ENCODE measurements at places on chromosomes 3 and 15. TPM values are rescaled to one million over a fixed set of nuclear protein-coding genes. Genes with fewer than 3 reads are reported as not detected.

GRCh38 chr3:143832433-143832832 lies 15.8 kb downstream of the SLC9A9 start:
- DNase-seq, result no peak

- peak; percentile 96 for DNase-seq
These were observed 116.0 kb downstream of the XXYLT1 start for GRCh38 chr3:195154793-195155535.

Gene RBP2
- not detected for total RNA-seq

GRCh38 chr15:62894322-62895085 lies 148.0 kb upstream of the TPM1 start:
- no peak for DNase-seq

Gene EOMES
- total RNA-seq, result not detected

Gene C2CD4A
- 0.05 TPM for total RNA-seq

GRCh38 chr15:65183865-65184159 lies 1.3 kb downstream of the CLPX start:
- no peak for DNase-seq

- DNase-seq, result no peak
These were observed 32.7 kb downstream of the TRANK1 start for GRCh38 chr3:36911990-36912804.

DNA sequence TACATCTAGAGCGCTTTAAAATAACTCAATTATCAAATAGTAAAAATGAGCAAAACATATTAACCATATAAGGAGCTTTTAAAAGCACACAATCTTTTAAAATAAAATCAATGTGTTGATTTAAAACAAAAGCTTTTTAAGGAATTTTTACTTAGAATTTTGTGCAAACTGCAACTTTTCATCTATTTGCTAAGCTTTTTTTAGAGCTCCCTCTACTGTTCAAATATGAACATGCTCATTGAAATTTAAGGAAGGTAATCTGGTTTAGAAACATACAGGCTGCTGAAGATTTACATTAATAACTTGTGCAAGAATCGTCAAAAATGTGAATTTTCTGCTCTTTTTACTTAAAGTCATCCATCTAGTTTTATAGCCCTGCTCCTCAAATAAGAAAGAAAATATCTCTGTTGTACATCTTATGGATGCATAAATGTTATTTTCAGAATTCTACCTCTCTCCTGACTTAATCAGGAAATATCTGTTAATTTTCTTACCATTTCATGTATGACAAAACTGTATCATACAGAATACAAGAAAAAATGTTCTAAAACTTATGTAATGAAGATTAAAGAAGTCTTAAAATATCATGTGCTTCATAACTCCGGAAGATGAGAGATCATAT lies 469.4 kb upstream of the ROBO2 start:
- no peak for DNase-seq

GRCh38 chr15:96171853-96172296 lies 158.6 kb upstream of the NR2F2 start:
- DNase-seq, result no peak

Gene AHSG
- not detected for total RNA-seq

Gene SCAMP5
- total RNA-seq, result 27.2 TPM

Gene SLC9C1
- not detected for total RNA-seq

Gene CELF6
- total RNA-seq, result 1.5 TPM

DNA sequence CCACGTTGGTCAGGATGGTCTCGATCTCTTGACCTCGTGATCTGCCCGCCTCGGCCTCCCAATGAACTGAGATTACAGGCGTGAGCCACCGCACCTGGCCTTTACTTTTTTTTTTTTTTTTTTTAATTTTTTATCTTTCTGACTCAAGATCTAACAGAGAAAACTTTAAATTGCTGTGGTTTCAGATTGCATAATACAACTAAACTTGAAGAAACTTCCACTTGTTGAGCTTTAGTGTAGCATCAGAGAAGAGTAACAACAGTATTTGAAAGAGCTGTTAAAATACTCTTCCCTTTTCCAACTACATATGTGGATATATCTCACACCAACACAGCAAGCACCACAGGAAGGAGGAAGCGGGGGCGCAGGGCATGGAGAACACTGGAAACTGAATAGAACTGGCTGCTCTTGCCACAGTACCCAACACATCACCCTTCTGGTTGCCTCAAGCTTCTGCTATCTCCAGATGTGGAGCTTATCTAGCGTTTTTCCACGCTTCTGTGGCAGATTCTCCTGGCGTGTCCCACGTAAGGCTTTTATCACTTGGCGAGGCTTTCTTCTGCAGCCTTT lies 45.4 kb downstream of the MAP6D1 start:
- DNase-seq, result no peak

Gene PLCH1
- not detected for total RNA-seq

Gene LIPH
- total RNA-seq, result 2.0 TPM

Gene COL6A5
- total RNA-seq, result 0.05 TPM

DNA sequence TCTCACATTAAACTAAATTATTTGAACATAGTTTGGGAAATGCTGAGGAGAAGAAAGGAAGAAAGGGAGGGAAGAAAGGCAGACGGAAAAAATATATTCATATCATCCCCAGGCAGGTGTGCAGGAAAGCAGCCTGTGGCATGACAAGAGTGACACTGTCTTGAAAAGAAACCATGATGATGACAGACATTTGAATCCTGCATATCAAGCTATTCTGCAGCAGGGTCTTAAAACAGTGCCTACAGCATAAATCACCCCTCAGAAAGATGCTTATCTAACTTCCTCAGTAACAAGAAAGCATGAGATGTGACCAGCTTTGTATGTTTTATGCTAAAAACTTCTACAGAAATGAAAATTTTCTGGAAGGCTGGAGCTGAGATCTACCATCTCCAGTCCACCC lies 144.5 kb upstream of the GRM7 start:
- DNase-seq, result no peak

Gene COPB2
- 120 TPM for total RNA-seq

DNA sequence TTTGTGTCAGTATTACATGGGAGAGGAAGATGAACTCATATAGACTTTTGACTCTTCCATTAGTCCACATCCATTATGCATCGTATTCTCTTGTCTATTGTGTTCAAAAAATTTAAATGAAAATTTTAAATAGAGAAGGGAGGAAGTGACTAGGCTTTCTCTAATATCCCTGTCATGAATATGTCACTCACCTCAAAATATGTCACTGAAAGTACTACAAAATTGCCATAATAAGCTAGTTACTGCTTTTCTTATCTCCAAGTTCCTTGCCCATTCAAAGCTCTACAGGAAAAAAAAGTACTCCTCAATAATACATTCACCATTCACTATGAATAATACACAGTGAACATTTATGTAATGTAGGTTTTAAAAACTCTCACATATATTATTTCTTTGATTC lies 22.3 kb upstream of the GHSR start:
- DNase-seq, result no peak

Gene CTXN2
- total RNA-seq, result not detected

GRCh38 chr3:12197475-12197874 lies 38.8 kb upstream of the TIMP4 start:
- DNase-seq, result no peak

Gene CLDN16
- total RNA-seq, result 2.5 TPM

- no peak for DNase-seq
These were observed 35.1 kb downstream of the EIF2AK4 start for GRCh38 chr15:39969002-39969394.

Gene GLDN
- not detected for total RNA-seq

- no peak for DNase-seq
These were observed 10.2 kb upstream of the KCNMB3 start for GRCh38 chr3:179260949-179261765.

Gene CHRFAM7A
- total RNA-seq, result 1.1 TPM

DNA sequence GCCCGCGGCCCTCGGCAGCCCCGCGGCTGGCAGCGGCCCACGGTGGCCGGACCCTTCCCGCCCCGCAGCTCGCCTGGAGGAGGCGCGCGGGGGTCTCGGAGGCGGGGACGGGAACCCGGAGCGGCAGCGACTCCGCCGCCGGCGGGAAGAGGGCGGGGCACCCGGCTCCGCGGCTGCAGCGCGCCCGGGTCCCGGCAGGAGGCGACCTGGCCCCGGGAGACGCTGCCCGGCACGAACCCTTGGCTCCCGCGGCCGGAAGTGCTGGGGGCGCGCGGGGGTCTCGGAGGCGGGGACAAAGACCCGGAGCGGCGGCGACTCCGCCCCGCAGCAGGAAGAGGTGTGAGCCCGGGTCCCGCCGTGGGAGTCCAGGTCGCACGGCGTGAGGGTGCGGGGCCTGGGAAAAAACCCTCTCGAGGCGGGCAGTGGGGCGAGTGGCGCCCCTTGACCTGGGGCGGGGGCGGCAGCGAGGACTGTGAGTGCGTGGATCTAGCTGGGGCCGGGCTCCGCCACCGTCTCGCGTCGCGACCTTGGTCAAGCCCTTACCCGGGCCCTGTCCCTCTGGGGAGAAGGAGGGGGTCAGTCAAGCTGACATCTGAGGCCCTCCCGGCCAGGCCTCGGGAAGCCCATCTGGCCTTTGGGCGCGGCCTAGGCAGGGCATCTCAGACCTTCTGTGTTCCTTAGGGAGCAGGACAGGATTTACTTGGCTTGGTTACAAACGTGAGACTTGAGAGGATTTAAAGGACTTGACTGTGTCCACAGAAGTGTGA lies at the start of gene CIB2:
Gene CIB2 (minus strand): TSS at position 151 of the 767 bp plus-strand sequence. CDS start 230 bp downstream, outside the sequence.
- DNase-seq, result no peak

DNA sequence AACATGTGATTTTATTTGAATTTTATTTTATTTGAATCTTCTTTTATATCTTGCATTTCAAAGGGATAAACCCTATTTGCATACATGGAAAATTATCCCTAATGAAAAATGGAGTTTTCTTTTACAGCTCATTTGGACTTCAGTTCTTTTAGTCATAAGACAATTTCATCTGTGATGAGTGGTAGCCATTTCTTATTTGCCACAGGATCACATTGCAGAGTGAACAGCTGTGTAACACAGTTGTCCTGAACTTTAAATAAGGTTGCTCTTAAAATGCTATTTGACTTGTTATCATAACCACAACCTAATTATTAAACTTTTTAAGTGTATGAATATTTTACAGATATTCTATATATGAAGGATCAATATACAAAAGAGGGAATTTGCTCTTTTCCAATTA lies 221.7 kb upstream of the ROPN1 start:
- DNase-seq, result no peak

DNA sequence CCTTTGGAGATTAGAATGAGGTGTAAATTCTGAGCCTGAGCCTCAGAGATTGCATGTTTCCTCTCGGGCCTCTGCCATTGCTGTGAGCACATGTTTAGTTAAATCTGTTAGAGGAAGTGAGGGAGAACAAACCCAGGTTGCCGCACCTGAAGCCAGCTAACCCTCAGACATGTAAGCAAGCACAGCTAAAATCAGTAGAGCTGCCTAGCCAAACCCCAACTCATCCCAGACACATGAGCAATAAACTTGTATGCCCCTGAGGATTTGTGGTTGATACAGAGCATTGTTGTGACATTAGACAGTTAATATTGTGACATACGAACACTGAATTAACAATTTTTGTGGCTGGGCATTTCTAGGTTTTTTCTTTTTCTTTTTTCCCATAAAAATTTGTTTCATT lies 41.9 kb downstream of the NMD3 start:
- DNase-seq, result no peak

Gene GALNT15
- total RNA-seq, result 25.1 TPM

DNA sequence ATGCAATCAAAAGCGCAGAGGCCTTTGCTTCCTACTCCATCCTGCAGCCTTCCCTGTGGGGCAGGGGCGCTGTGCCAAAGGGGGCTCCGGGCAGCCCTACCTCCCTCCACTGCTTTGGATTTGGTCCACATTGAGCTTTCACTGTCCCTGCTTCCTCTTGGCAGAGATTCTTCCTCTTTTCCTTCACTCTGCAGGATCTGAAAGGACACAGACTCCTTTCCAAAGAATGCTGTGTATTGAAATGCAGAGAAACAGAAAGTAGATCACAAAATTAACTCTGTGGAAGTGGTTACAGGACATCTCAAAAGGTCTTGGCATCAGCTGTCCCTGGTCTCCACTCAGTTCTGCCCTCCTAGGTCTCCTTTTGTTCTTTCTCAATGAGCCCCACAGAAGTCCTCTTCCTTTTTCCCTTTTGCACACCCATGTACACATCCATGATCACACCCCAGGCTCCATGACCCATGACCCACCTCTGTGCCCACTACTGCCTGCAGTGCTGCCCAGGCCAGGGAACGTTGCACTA lies 64.1 kb downstream of the CCR1 start:
- no peak for DNase-seq

DNA sequence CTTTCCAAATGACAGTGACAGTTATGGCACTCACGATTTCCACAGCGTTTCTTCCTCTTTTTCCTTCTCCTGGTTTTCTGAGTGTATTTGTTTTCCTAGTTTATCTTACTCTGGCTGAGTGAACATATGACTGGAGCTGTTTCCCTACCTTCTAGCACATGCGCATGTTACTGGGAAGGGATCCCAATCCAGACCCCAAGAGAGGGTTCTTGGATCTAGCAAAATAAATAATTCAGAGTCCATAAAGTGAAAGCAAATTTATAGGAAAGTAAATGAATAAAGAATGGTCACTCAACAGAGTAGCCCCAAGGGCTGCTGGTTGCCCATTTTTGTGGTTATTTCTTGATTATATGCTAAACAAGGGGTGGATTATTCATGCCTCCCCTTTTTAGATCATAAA lies 23.8 kb downstream of the METTL6 start:
- no peak for DNase-seq

- DNase-seq, result no peak
These were observed 35.2 kb downstream of the SENP8 start for GRCh38 chr15:72153269-72154000.

GRCh38 chr15:64742385-64742784 lies 33.0 kb downstream of the RBPMS2 start:
- no peak for DNase-seq

GRCh38 chr3:115552007-115552406 lies 71.3 kb upstream of the GAP43 start:
- DNase-seq, result no peak

Gene ADGRG7
- not detected for total RNA-seq

Gene AMIGO3
- 1.2 TPM for total RNA-seq

GRCh38 chr3:133941415-133941821 lies 45.7 kb upstream of the RAB6B start:
- no peak for DNase-seq

- no peak for DNase-seq
These were observed 33.2 kb downstream of the GOLGA8S start for GRCh38 chr15:23387621-23388190.

GRCh38 chr3:191198932-191199331 lies at the start of gene OSTN:
Gene OSTN, plus strand, starts transcription at chr3:191199241. Its CDS starts 13,292 bp downstream, at chr3:191212533.
- no peak for DNase-seq

DNA sequence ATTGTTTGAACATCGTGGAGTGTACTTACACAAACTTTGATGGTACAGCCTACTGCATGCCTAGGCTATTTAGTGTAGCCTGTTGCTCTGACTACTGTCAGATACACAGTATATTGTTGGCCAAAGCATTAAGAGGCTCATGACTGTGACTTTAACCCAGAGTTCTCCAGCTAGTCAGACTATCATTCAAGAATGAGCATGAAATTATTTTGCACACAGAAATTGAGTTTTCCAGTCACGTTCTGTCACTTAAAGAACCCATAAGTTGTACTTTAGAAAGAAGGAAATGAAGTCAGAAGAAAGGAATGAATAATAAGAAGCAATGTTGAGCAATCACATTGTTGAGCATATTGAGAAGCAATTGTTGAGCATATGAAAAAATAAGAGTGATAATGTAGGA lies 37.6 kb upstream of the SLC22A13 start:
- no peak for DNase-seq

- DNase-seq, result no peak
These were observed 42.7 kb upstream of the CD200R1L start for GRCh38 chr3:112889357-112889756.

GRCh38 chr3:24315971-24316370 lies 178.7 kb downstream of the THRB start:
- DNase-seq, result no peak

GRCh38 chr3:51974277-51974962 lies 444 bp upstream of the ABHD14A start:
- no peak for DNase-seq
